ENCODE measurements at places on chromosomes 11 and 22.

GRCh38 chr11:115170133-115170815, 333.9 kb downstream of the CADM1 start:
- no peak for DNase-seq

DNA sequence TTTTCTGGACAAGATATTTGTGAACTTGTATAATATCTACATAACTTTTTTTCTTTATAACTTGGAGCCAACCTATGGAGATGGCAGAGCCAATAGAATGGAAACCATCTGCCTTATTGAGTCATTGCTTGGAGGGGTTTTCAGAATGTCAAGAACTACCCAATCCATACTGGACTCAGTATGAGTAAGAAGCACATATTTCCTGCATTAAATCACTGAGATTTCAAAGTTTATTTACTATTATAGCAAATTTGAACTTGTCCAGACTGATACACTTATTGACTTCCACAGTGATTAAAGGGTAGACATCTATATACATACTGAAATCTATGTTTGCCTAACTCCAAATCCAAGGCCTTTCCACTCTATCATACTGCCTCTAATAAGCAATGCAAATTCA, 704.0 kb downstream of the KCNA4 start:
- DNase-seq = no peak

DNA sequence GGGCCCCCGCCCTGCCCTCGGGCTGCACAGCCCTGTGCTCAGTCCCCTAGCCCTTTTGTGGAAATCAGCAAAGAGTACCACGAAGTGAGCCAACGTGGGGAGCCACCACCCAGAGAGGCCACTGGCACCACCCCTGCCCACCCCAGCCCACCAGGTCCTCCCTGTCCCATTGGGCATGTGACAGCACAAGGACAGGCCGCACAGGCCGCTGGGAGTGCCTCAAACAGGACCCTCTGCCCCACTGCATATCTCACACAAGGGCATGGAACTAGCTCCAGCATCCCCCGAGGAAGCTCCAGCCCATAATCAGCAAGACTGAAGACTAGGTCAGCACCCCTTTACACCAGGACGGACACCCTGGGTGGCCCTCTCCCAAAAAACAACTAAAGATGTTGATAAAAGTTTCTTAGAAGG, 29.7 kb downstream of the GNB1L start:
- DNase-seq = no peak

DNA sequence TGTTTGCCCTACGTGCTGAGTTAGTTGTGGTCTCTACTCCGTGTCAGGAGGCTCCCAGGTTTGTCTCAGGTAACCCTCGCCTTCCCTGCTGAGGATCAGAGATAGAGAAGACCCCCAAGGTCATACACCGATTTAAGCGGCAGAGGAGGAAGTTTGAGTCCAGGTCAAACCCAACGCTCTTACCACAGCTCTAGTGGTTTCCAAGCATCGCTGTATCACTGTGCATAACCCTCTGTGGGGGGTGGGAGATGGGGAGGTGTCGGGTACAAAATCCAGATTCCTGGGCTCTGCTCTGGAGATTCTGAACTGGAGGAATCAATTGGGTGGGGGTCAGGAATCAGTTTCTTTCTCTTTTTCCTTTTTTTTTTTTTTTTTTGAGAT, 627 bp downstream of the DNAJC4 start:
- DNase-seq = no peak

DNA sequence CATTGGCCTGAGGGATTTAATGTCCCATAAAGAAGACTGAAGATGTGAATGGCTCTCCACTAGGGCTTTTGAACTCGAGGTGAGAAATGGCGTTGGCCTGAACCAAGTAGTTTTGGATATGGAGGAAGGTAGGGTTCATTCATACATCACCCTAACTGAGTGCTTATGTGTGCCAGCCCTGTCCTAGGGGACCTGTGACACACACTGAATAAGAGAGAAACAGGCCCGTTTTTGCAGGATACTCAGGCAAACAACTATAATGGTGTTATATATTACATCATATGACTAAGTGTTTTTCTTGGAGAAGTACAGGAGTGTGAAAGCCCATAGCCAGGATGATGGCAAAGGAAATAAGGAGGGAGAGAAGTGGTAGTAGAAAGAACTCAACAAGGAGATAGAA, 368.1 kb downstream of the TMEM135 start:
- DNase-seq = no peak

DNA sequence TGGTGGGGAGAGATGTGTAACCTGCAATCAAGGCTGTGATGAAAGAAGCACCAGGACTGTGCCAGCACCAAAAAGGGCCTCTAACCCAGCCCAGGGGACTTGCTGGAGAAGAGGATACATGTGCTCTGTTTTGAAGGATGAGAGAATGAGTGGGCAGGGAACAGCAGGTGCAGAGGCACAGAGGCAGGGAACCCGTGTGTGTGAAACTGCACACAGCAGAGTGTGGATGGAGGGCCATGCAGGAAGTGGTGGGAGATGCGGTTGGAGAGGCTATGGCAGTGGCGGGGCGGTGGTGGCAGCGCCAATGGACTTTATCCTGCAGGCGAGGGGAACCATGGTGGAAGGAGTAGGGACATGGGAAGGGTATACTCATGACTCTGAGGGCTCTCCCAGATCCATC, 25.2 kb upstream of the LRRC32 start:
- DNase-seq = no peak

DNA sequence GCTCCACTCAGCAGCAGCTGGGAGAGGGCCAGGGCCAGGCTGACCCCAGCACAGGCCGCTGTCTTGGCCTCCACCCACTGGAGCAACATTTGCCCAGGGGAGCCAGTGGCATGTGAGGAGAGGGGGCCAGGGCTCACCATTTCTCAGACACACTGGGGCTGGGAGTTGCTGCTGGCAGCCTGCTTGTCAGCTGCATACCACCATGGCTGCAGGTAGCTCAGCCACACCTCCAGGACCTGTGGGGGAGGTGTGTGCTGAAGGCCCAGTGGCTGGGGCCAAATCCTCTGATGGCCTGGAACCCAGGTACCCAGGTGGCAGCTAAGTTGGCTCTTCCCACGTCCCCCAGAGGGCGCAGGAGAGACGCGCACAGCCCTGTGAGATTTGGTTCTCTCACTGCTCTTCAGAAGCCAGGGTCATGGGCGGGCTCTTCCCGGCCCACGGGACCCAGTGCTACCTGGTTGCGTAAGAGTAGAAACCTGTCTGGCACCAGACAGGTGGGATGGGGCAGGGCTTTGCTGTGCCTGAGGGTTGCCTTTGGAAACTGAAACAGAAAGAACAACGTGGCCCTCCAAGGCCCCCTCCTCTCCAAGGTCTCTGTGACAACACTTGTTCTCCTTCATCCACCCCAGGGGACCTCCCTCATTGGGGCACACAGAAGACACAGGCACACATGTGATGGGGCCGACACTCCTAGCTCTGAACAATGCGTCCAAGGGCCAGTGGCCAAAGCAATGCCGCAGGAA, 98.8 kb downstream of the MED15 start:
- DNase-seq = peak; percentile 41

DNA sequence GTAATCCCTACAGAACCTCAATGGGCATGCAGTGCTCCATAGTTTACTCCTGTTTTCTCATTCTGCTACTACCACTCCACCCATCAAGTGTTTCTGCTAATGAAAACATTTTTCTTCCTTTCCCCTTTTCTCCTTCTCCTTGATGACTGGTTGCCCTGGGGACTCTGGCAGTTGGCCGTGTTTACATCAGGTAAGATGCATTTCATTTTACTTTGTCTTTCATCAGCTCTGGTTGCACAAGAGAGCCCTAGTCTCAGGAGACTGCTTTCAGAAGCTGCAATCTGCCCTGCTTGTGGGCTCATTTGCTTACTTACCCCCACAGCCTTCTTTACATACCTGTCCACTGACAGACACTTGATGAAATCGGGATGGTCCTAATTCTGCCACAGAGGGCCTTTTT, 19.6 kb upstream of the LIMK2 start:
- DNase-seq = no peak

- no peak for DNase-seq
Observed at GRCh38 chr22:28413612-28414399, 265.8 kb downstream of the TTC28 start.

GRCh38 chr11:23995891-23996290, 501.0 kb upstream of the LUZP2 start:
- DNase-seq = no peak

- no peak for DNase-seq
Observed at GRCh38 chr11:34644669-34645406, 23.9 kb downstream of the EHF start.
